ENCODE measurements at places on chromosomes 13 and 19.

GRCh38 chr19:11797491-11797890, 832 bp upstream of the ZNF491 start:
- DNase-seq = peak; percentile 52

GRCh38 chr19:28401739-28402424, 811.1 kb downstream of the UQCRFS1 start:
- no peak for DNase-seq

GRCh38 chr19:57016076-57016475, 103.7 kb upstream of the USP29 start:
- DNase-seq = no peak

GRCh38 chr13:59566561-59566960, 597.2 kb downstream of the DIAPH3 start:
- no peak for DNase-seq

- no peak for DNase-seq
These were observed 10.6 kb downstream of the PIAS4 start for GRCh38 chr19:4018140-4018613.

- no peak for DNase-seq
These were observed 4.3 kb upstream of the RAP2A start for GRCh38 chr13:97429681-97430081.

GRCh38 chr13:24887759-24888158, 123.8 kb downstream of the RNF17 start:
- DNase-seq = no peak

DNA sequence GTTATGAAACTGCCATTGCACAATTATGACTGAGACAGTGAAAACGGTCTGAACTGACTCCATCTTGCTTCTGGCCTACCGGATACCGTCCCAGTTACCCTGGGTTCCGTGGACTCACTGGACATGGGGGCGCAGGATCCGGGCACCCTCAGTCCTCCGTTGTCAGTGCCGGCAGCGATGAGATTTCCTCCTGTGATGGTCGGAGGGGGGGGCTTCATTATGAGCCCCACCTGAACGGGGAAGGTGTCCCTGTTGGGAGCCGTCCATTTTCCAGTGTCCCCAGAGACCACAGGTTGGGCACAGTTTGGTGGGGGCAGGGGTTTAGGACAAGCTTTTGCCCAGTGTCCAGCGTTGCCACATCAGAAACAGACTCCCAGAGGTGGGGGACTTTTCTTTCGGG, 23.4 kb downstream of the TMEM255B start:
- no peak for DNase-seq

- DNase-seq = no peak
These were observed 419.3 kb upstream of the KLHL1 start for GRCh38 chr13:70527599-70527998.

- no peak for DNase-seq
These were observed 34.4 kb upstream of the MIR17HG start for GRCh38 chr13:91313103-91313502.

DNA sequence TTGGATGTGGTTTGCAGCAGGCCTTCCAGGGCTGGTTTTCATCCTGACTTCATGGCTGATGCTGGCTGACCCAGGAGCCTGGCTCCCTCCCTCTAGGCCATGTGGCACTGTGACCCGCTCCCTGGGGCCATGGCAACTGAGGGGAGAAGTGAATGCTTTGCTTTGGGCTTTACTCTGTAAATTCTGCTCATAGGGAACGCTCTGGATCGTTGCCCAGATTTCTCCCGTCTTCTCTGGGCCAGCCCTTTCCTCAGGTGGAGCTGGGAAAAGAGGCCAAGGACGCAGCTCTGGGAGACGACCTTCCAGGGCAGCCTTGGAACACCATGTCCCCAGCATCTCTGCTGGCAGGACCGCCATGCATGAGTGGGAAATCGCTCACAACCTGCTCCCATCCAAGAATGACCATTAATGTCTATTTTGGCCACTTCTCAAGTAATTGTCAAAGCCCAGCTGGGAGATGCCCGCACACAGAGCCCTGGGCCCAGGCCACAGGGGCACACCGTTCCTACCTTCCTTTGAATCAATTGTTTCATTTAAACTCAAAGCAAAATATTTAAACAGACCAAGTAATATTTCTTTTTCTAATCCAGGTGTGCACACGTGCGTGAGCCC, 321.8 kb downstream of the TEX29 start:
- no peak for DNase-seq

DNA sequence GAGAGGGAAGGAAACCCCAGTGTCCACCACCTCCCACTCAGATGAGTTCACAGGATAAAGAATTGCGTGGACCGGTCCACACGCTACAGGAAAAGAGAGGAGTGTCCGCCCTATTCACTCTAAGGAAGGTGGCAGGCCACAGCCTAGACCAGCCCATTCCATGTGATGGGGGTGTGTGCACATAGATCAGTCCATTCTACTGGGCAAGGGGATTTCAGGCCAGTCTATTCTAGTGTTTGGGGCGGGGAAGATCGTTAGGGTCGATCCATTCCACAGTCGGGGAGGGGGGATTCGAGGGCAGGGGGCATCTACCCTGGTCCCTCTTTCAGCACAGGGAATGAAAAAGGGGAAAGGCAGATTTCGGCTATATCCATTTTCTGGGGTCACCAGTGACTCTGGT, 7.8 kb downstream of the FIZ1 start:
- no peak for DNase-seq

GRCh38 chr13:72163678-72164077, 296.7 kb upstream of the DACH1 start:
- DNase-seq = no peak

- no peak for DNase-seq
These were observed at the start of gene MLNR for GRCh38 chr13:49220036-49220855. TSS of gene MLNR (plus strand) at chr13:49220338. CDS start at chr13:49220338, 0 bp downstream.

GRCh38 chr13:104099750-104100149, 1033.5 kb upstream of the SLC10A2 start:
- DNase-seq = no peak

DNA sequence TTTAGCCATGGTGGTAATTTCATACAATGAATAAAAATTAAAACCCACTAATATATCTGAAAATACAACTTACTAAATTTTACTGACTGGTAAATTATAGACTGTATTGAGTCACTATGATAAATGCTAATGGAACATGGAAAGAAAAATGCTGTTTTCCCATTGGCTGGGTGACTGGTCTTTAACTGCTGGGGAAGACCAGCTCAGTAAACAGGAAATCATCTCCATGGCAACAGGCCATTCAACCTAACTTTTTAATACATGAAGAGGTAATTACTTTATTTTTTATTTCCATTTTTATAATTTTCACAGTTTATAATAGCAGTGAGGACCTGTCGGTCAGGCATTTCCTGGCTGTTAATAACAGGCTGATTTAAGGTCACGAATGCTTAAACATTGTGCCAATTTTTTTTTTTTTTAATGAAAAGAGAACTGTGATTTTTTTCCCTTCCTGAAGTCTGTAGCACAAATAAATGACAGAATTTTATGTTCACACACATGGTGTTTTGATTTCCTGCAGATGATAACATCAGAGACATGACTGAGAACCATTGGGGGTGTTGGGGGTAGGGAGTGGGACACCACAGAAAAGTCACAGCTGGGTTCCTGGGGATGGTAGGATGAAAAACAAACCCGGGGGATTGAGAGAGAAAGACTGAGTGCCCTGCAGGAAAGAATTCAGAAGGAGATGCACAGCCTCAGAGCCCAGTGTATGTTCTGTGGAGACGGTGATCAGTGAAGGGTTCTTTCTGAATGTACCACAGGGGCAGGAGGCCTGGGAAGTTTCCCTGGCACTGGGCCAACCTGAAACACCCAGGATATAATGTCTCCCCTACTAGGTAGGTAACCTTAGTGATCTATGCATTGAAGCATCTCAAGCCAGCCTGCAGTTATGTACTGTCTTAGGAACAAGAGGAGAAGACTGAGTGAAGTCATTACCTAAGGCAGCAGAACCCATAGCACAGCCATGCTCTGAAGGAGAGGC, 297.1 kb downstream of the COG6 start:
- DNase-seq = no peak

DNA sequence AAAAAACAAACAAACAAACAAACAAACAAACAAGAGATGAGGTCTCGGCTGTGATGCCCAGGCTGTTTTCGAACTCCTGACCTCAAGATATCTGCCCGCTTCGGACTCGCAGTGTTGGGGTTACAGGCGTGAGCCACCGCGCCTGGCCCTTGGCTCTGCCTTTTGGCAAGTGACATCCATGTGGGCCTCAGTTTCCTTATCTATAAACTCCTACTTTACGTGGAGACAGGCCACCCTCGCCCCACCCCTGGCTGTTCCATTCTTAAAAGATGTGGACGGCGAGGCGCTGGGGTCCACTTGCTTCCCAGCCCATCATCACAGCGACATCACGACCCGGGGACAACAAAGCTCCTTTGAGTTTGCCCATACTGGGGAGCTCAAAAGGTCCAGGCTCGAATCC, 1.7 kb downstream of the TSSK6 start:
- no peak for DNase-seq

DNA sequence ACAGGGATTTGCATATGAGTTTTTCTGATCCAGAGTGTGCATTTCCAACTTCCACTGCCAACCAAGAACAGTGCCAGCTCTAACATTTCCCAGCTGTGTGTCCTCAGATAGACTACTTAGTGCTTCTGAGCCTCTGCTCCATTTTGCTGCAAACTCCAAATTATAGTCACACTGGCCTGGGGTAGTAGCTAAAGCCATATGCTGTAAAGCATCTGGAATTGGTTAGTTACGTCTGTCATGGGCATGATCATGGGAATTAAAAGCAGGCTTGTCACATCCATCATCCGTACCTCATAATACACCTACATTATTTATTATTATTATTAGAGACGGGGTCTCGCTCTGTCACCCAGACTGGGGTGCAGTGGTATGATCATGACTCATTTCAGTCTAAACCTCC, 7.1 kb downstream of the ELAVL3 start:
- DNase-seq = no peak

DNA sequence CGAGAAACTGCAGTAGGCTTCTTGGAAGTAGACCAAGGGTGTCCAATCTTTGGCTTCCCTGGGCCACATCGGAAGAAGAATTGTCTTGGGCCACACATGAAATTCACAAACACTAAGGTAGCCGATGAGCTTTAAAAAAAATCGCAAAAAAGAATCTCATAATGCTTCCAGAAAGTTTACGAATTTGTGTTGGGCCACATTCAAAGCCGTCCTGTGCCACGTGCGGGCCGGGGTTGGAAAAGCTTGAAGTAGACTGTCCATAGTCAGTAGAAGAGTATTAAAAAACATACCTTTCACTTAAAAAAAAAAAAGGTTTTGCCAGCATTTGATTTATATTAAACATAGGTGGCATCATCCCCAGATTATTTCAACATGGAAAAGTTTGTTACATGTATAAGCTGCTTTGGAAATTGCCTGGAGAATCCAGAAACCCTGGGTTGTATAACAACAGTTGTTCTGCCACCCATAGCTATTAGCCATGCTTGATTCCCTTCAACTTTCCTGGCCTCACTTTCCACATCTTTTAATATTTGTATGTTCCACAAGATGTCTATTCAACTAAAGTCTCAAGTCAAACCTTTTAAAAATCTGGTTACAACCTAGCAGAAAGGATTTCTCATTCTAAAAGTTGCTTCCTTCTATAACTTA, 1.0 kb downstream of the IFT88 start:
- no peak for DNase-seq

GRCh38 chr19:45470762-45471081, 2.9 kb downstream of the FOSB start:
- no peak for DNase-seq

DNA sequence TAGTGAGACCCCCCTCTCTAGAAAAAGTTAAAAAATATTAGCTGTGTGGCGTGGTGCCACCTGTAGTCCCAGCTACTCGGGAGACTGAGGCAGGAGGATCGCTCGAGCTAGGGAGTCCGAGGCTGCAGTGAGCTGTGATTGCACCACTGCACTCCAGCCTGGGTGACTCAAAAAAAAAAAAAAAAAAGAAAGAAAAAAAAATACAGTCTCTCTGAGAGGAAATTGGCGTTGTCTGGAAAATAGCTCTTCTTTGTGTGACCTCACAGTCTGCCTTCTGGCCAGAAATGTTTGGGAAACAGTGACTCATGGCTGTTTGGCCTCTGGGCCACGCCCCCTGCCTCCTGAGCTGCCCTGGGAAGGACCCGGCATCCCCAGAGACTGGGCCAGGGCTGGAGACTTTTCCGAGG, 10.7 kb downstream of the MARCHF2 start:
- DNase-seq = no peak

DNA sequence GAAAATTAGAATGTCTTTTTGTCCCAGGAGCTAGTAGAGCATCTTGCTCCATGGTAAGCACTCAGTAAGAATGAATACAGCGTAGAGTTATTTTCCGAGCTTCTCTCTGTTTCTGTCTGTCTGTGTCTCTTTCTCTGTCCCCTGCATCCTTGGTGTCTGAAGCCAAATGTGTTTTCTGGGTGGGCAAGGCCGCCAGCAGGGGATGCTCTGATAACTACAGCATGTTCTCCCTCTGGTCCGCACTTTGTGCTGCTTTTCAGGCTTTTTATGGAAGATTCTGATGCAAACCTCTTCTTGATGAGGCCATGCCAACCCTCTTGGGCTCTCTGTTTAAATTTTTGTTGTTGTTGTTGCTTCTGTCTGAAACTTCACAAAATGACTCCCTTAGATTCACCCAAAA, 142.8 kb upstream of the UBL3 start:
- no peak for DNase-seq

- DNase-seq = no peak
These were observed 2.7 kb downstream of the CLEC4G start for GRCh38 chr19:7729211-7729610.

GRCh38 chr19:48271531-48272151, 1.8 kb downstream of the ZNF114 start:
- no peak for DNase-seq

- DNase-seq = no peak
These were observed 25.2 kb upstream of the UBL3 start for GRCh38 chr13:29875646-29876045.

GRCh38 chr19:50380751-50381151, 3.4 kb upstream of the POLD1 start:
- no peak for DNase-seq

GRCh38 chr13:42355092-42355485, 83.1 kb downstream of the AKAP11 start:
- DNase-seq = peak; percentile 27

- DNase-seq = no peak
These were observed 35.8 kb downstream of the ZNF420 start for GRCh38 chr19:37114001-37114400.

All from activated CD8-positive, alpha-beta memory T cell treated with anti-CD3 and anti-CD28 coated beads for 1 hour (primary cell).